ENCODE measurements at places on chromosomes 4 and X.

- no peak for DNase-seq
Observed at GRCh38 chr4:109451544-109452273, 18.1 kb downstream of the SEC24B start.

- DNase-seq, result no peak
Observed at GRCh38 chrX:131577413-131577812, 33.5 kb downstream of the OR13H1 start.

DNA sequence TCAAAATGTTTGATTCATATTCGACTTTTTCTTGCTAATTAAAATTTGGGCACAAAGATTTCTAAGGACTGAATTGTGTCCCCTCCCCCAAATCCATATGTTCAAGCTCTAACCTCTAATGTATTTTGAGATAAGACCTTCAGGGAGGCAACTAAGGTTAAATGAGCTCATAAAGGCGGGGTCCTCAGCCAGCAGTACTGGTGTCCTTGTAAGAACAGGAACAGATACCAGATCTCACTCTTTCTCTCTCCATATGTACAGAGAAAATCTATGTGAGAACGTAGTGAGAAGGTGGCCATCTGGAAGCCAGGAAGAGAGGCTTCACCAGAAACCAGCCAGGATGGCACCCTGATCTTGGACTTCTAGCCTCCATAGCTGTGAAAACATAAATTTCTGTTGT lies 116.9 kb downstream of the VEGFC start:
- DNase-seq, result no peak

DNA sequence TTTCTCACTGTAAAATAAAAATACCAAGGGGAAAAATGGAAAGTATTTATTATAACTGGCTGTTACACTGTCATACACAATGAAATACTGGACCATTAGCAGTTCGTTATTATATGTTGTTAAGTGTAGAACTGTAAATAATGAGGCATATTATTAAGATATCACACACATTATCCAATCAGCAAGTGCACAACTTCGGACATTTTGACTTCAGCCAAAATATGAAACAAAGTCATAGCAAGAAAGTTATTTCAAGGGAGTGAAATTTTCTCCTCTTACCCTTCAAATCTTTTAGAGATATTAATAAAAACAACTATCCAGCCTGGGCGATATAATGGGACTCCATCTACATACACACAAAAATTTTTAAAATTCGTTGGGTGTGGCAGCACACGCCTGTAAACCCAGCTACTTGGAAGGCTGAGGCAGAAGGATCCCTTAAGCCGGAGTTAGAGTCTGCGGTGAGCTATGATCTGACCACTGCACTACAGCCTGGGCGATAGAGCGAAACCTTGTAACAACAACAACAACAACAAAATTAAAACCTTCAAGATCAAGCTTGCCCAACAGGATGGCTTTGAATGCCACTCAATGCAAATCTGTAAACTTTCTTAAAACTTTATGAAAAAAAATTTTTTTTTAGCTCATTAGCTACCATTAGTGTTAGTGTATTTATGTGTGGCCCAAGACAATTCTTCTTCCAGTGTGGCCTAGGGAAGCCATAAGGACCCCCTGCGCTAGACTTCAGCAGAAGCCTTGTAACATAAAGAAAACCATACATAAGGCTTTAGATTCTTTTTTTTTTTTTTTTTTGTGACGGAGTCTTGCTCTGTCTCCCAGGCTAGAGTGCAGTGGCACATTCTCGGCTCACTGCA lies 1.3 kb upstream of the CISD2 start:
- DNase-seq, result no peak

DNA sequence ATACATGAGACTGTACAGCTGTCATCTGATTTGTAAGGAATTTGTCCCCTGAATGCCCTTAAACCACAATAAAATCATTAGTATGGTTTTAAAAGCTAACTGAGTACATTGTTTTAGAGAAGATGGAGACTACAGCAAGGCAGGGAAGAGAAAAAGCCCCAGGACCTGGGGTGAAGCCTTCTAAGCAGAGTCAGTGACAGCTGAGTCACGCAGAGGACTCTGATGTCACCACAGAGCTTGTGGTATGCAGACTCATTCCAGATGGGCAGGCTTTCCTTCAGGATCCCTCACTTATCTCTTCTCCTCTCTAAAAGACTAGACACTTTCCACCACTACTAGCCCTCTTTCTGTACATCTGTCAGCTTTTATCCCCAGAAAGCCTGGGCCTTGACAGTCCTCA lies 97.1 kb upstream of the ATOH1 start:
- DNase-seq, result no peak

- DNase-seq, result no peak
Observed at GRCh38 chrX:118315529-118315928, 30.4 kb upstream of the WDR44 start.

All from stimulated activated naive CD8-positive, alpha-beta T cell treated with anti-CD3 and anti-CD28 coated beads, Interleukin-15, Interleukin-2, amounts not matched to agents 100 U/mL and 50 U/mL, for 24 hours (primary cell).